Omental fat pad (tissue), 4 donors: ENCODE measurements at places on chromosomes 5 and 9. TPM values are rescaled to one million over a fixed set of nuclear protein-coding genes. Genes with fewer than 3 reads are reported as not detected.

Gene TAF11L6
- total RNA-seq = not detected

DNA sequence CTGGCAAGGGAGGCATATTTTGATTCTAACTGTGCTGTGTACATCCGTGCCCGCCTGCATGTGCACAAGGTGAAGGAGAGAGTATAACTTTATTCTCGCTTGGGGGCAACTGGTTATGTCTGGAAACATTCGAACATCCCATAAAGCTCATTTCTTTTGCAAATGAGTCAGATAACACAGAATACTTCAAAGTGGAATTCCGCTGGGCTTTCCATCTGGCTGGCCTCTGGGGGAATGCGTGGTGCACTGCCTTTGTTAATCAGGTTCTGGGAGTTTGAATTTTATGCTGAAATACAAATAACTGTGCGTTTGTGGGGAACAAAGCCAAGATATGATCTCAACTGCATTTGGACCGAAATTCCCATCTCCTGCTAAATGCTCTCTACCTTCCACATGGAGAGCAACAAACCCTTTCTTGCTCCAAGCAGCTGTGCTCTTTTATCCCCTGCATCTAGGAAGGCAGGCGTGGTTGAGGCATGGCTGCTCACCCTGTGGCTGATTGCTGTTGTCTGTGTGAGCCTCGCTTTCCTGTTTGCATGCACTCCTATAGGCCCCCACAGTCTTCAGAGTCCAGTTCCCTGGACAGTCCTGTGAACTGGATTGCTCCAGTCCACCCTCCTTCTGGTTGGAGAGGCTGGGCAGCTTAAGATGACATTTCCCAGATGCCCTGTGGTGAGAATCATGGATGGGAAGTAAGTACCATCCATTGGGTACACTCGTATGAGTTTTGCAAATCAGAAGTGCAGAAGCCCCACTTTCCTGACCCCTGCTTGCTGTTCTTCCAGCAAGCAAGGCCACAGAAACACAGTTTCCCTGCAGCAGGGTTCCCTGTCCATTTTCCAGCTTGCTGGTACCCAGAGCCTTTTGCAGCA is 82.9 kb upstream of the ALDH1B1 start:
- DNase-seq = no peak

GRCh38 chr9:101453776-101454570 is 18.4 kb upstream of the ALDOB start:
- no peak for DNase-seq

DNA sequence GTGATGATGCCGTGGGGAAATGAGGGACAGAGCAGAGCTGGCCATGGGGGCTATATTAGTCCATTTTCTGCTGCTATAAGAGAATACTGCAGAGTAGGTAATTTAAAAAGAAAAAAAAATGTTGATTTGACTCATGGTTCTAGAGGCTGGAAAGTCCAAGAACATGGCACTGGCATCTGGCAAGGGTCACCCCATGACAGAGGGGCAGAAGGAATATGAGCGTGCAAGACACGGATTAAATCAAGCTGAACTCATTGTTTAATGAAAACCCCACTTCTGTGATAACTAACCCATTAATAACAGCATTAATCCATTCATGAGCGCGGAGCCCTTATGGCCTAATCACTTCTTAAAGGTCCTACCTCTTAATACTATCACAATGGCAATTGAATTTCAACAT is 68.8 kb downstream of the SNX18 start:
- DNase-seq = no peak

Gene OCLN
- total RNA-seq = 10.6 TPM

Gene STPG3
- total RNA-seq = not detected

Gene ZNG1C
- total RNA-seq = 23.3 TPM

- no peak for DNase-seq
These were observed 170.4 kb downstream of the EFNA5 start for GRCh38 chr5:107500347-107500746.

GRCh38 chr5:149381261-149381985 is 2.3 kb upstream of the IL17B start:
- no peak for DNase-seq

DNA sequence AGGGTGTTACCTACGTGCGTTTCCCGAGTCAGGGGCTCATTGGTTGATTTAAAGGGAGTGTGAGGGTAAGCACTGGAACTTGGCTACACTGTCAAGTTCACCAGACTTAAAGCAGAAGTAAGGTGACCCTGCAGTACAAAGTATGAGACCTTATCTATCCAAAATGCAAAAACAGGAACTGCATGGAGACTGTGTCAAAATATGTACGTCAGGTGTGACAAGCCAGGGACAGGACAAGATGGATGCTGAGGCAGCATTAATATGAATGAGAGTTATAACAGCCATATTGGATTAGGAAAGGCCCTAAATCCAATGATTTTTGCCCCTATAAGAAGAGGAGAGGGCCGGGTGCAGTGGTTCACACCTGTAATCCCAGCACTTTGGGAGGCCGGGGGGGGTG is 15.4 kb upstream of the SUSD3 start:
- no peak for DNase-seq

DNA sequence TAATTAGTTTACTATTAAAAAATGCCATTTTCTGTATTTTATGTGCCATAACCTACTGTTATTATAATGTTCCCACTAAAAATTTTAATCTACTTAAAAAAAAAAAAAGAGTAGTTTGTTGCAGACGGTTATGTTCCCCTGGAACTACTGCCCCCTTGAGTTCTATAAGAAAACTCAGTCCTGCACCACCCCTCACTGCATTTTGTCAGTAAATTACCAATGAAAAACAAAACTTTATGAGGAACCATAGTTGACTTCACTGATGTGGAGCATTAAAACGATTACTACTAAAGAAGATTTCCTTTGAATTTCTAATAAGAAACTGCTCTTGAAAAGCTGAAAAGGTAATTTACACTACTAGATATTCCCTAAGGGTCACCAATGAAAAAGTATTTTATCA is 288.7 kb downstream of the FBXL17 start:
- no peak for DNase-seq

Gene WNT8A
- total RNA-seq = not detected

DNA sequence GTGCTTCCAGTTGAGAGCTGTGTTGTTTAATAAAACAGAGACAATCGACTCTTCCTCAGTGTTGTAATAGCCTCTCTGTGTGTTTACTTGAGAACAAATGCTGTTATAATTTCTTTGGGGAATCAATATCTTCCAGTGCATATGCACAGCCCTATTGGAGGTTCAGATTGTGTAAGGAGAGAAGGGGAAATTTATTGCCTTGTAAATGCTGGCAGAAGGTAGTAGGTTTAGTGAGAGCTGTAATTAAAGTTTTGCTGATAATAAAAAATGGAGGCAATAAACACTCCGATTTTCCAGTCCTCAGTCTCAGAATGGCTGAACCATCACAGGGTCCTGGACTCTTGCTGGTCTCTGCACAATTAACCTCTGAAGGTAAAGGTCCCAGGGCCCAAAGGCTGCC is 128.3 kb downstream of the C5orf15 start:
- DNase-seq = no peak
